IMR-90 (cell line): ENCODE measurements at places on chromosomes 3 and 15.
A peak's percentile ranks its signal among the peaks of the same experiment; 100 is the strongest.

DNA sequence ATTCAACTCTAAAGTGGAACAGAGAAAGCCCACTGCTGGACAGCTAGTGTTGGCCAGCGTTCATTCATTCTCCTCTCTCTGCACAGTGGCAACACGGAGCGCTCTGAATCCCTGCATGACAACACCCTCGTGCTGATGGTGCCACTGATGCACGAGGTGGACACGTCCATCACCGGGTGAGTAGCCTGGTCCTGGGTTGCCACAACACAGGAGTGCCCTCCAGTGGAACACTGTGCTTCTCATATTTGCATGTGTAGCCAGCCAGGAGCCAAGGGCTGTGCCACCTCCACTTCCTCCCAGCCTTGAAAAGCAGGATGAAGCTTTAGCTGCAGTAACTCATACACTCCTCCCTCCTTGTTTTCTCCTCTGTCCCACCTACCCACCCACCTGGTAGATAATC, 120.0 kb upstream of the CTDSPL start:
- no peak for DNase-seq

GRCh38 chr3:12307136-12307535, 18.3 kb downstream of the PPARG start:
- peak; percentile 24 for DNase-seq

DNA sequence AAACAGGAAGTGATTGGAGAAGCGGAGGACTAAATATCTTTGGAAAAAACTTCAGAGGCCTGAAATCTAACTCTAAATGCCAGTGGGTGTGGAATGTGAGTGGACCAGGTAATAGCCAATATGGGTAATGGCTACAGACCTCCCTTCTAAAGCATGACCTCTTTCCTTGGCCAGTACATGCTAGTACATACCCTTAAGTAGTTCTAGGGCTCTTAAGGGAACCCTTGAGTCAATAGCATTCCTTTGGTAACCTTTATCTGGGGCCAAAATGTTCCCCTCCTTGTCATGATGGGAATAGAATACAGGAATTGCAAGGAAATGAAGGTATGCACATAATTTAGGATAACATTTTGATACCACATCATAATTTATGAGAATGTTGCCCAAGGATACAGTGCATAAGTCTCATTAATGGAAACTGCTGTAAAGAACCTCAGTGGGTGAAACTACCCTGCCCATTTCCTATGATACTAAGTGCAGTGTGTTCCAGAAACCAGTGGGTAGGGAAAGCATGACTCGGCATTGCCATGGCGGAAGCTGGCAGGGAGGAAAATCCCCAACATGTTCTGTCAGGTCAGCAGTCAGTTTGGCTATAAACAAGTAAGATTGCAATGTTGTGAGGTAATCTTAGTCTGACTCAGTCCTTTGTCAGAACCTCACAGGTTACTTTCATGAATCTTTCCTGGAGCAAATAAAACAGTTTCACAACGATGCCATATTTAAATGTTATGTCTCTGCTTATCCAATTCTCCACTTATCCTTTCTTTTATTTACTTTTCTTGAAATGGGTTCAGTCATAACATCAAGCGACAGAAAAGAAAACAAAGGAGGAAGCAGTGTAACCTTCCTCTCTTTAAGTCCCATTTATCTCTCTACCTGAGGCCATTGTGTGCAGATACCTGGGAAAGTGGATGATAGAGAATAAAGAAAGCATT, 23.5 kb upstream of the RAP2B start:
- peak; percentile 96 for DNase-seq

- DNase-seq, result no peak
These were observed 170.3 kb downstream of the NSMCE3 start for GRCh38 chr15:29099131-29099880.

- no peak for DNase-seq
These were observed 39.8 kb downstream of the SST start for GRCh38 chr3:187630404-187630803.

GRCh38 chr15:90264671-90265070, 801 bp upstream of the NGRN start:
- no peak for DNase-seq
